ENCODE measurements at places on chromosomes 5 and 9. TPM values are rescaled to one million over a fixed set of nuclear protein-coding genes. Genes with fewer than 3 reads are reported as not detected.

DNA sequence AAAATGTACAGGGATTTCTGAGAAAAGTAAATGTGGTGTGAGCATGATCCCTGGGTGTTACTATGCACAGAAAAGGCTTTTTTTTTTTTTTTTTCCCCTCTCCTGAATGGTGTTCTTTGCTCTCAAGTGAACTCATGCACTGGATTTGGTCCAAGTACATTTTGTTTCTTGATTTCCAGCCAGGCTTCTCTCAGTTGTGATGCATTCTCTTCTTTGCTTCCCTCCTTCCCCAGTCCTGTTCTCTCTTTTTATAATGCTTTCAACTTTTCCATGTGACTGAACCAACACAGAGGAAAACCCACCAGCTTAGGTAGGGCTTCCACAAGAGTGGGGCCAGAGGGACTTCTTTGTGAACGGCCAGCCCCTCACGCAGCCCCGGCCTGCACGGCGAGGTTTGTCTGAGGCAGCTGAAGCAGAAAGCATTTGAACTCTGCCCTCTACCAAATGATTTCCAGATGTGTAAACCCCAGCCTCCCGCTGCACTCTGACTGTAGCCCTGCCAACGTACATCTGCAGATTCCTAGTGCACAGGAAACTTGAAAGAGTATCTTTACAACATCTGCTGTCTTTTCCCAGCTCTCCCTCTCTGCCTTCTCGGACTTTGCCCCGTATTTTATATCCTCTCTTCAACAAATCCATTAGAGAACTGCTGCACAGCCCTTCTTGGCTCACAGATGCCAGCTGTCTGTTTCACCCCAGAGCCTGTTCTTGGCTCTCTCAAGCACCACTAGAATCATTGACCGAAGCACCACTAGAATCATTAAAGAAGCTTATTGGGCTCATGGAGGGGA lies 71.8 kb upstream of the CD180 start:
- H3K4me1 ChIP-seq: peaks cover 34% of the 10 kb centered on the region
- no peaks in the 10 kb centered on the region for H3K27me3 ChIP-seq
- peak; percentile 69 for DNase-seq
- peak overlapping the region; percentile 90 for H3K27ac ChIP-seq
- peak overlapping the region; percentile 7 for H3K4me3 ChIP-seq

- no peaks in the 10 kb centered on the region for H3K4me1 ChIP-seq
- no peaks in the 10 kb centered on the region for H3K36me3 ChIP-seq
- no peak for DNase-seq
- H3K27ac ChIP-seq: no peak overlapping the region
Measured at GRCh38 chr9:118959366-118959765, 409.9 kb downstream of the BRINP1 start.

- H3K27ac ChIP-seq: no peak overlapping the region
- no peak overlapping the region for H3K4me3 ChIP-seq
- DNase-seq: peak; percentile 72
- no peaks in the 10 kb centered on the region for H3K27me3 ChIP-seq
- no peaks in the 10 kb centered on the region for H3K4me1 ChIP-seq
- no peaks in the 10 kb centered on the region for H3K36me3 ChIP-seq
Measured at GRCh38 chr5:143166661-143167420, 236.6 kb downstream of the NR3C1 start.

The FOXD4 gene
- polyA plus RNA-seq: not detected

DNA sequence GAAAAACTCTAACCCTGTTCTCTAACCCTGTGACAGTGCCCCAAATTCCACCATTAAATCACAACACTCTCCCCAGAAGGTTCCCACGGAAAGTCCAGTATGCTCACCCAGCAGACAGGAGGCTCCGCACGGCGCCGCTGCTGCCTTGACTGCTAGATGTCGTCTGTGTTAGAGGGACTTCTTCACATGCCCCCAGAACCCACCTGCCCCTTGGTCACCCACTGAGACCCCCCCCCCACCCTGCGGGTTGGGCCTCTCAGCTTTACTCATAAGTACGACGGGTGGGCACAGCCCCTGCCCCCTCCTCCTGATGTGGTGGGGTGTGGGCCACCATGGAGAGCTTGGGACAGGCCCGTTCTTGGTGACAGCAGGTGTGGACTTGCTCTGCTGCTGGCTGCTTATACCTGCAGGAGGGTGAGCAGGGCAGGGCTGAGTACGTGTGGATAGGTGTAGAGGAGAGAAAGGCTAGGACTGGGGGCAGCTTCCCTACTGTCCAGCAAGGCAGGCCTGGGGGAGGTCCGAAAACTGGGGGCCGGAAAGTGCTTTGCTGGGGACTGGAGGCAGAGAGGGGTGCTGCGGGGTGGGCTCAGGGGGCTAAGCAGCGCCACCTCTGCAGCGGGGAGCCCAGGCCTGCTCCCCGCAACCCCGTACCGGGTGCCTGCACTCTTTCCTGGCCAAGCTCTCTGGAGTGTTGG lies 57.5 kb upstream of the OLFM1 start:
- no peaks in the 10 kb centered on the region for H3K36me3 ChIP-seq
- DNase-seq: no peak
- no peak overlapping the region for H3K4me3 ChIP-seq
- no peak overlapping the region for H3K27ac ChIP-seq

The PPIC gene
- 19.9 TPM for polyA plus RNA-seq

GRCh38 chr9:110622368-110622767 lies 42.8 kb upstream of the SVEP1 start:
- no peaks in the 10 kb centered on the region for H3K36me3 ChIP-seq
- no peak for DNase-seq
- H3K27me3 ChIP-seq: no peaks in the 10 kb centered on the region
- H3K4me1 ChIP-seq: peaks cover 3% of the 10 kb centered on the region
- no peak overlapping the region for H3K4me3 ChIP-seq

The GAS1 gene
- 2.5 TPM for polyA plus RNA-seq

DNA sequence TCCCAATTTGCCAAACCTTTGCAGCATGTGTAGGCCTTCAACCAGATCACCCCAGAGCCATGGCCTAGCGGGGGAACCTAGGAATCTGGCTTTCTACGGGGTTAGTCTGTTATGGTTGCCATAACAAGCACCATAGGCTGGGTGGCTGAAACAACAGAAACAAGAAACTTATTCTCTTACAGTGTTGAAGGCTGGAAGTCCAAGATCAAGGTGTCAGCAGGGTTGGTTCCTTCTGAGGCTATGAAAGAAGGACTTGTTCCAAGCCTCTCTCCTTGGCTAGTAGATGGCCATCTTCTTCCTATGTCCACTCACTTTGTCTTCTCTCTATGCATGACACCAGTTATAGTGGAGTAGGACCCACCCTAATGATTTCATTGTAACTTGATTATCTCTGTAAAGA lies 6.1 kb downstream of the FGF1 start:
- H3K4me3 ChIP-seq: no peak overlapping the region
- H3K27ac ChIP-seq: no peak overlapping the region
- H3K36me3 ChIP-seq: no peaks in the 10 kb centered on the region

DNA sequence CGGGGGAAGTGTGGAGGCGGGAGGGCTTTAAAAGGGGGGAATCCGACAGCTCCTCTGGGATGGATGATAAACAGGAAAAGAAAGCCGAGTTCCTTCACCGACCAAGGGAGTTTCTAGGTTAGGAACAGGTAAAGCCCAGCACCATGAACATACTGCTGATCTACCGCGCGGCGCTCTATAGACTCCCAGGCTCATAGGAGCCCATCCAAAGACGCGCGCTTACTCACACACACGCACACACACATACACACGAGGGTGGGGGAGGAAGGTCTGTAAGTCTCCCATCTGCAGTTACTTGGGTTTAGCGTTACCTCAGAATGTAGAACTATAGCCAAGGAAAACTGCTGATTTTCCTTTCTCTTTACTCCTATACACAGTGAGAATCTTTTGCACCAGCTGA lies 2.6 kb upstream of the GABRB2 start:
- H3K4me3 ChIP-seq: peak overlapping the region; percentile 69
- H3K27ac ChIP-seq: no peak overlapping the region
- peaks cover 30% of the 10 kb centered on the region for H3K4me1 ChIP-seq
- H3K36me3 ChIP-seq: no peaks in the 10 kb centered on the region
- peak; percentile 64 for DNase-seq

The ADAMTS2 gene
- polyA plus RNA-seq: 1.8 TPM

The ZCCHC10 gene
- 45.1 TPM for polyA plus RNA-seq

The WNT8A gene
- polyA plus RNA-seq: not detected

DNA sequence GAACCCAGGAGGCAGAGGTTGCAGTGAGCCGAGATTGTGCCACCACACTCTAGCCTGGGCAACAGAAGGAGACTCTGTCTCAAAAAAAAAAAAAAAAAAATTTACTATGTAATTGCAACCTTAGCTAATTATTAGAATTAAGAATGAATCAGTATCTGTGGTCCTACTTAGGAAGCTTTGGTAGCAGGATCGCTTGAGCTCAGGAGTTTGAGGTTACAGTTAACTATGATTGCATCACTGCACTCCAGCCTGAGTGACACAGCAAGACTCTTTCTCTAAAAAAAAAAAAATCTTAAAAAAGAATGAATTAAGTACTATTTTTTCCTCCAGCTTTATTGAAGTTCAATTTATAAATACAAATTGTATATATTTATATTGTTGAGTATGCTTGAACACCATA lies 16.7 kb downstream of the NDUFAF2 start:
- DNase-seq: no peak
- H3K4me1 ChIP-seq: no peaks in the 10 kb centered on the region
- H3K27me3 ChIP-seq: no peaks in the 10 kb centered on the region
- H3K36me3 ChIP-seq: no peaks in the 10 kb centered on the region

- no peak overlapping the region for H3K4me3 ChIP-seq
- no peak overlapping the region for H3K27ac ChIP-seq
- H3K27me3 ChIP-seq: no peaks in the 10 kb centered on the region
Measured at GRCh38 chr5:61689153-61689846, 357.2 kb downstream of the ZSWIM6 start.

- H3K4me3 ChIP-seq: peak overlapping the region; percentile 84
- H3K36me3 ChIP-seq: peaks cover 22% of the 10 kb centered on the region
- peak overlapping the region; percentile 98 for H3K27ac ChIP-seq
Measured at GRCh38 chr9:136117916-136118319, 757 bp downstream of the TMEM250 start.

GRCh38 chr9:132410642-132411041 lies 631 bp downstream of the CFAP77 start:
- no peak overlapping the region for H3K27ac ChIP-seq
- H3K36me3 ChIP-seq: no peaks in the 10 kb centered on the region
- peaks cover 37% of the 10 kb centered on the region for H3K4me1 ChIP-seq
- no peak for DNase-seq
- H3K27me3 ChIP-seq: peaks cover 52% of the 10 kb centered on the region

DNA sequence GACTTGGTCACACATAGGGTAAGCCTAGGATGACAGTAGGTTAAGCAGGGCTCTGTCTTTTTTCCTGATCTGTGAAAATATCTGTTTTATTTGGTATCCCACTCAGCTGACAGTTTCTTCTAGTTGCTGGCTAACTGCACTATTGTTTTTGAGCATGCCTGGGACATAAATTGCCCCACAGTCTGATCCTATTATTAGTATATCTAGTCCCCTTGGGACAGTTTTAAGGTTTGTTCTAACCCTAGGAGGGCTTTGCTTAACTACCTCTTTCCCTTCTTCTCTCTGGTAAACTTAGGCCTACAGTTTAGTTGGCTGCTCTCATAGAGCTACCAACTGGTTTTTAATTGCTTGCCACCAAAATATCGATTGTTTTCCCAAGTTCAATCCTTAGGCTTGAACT lies 446.6 kb downstream of the ARHGEF28 start:
- H3K4me1 ChIP-seq: peaks cover 6% of the 10 kb centered on the region
- no peak overlapping the region for H3K4me3 ChIP-seq
- no peaks in the 10 kb centered on the region for H3K27me3 ChIP-seq
- no peaks in the 10 kb centered on the region for H3K36me3 ChIP-seq

The PRDM9 gene
- polyA plus RNA-seq: not detected

DNA sequence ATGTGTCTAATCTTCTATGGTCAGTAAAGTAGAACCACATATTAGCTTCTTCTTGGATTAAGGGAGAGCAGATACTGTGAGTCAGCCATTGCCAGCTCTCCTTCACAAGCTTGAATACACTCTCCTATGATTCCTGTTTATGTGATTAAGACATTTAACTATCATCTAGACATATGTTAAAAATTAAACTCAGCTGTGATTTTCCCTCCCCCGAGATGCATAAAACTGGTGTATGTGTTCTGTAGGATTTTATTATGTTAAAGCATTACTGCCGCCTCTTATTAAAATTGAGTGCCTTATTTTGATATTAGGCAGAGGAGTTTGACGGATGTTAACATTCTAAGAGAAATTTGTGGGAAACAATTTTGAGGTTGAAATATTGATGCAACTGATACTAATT lies 114.6 kb downstream of the ACTBL2 start:
- no peak overlapping the region for H3K27ac ChIP-seq
- no peaks in the 10 kb centered on the region for H3K36me3 ChIP-seq
- no peaks in the 10 kb centered on the region for H3K4me1 ChIP-seq
- no peak for DNase-seq
- H3K4me3 ChIP-seq: no peak overlapping the region

All from stomach (tissue), 19 donors.